ENCODE measurements at places on chromosomes 12 and 14.
A peak's percentile ranks its signal among the peaks of the same experiment; 100 is the strongest.

DNA sequence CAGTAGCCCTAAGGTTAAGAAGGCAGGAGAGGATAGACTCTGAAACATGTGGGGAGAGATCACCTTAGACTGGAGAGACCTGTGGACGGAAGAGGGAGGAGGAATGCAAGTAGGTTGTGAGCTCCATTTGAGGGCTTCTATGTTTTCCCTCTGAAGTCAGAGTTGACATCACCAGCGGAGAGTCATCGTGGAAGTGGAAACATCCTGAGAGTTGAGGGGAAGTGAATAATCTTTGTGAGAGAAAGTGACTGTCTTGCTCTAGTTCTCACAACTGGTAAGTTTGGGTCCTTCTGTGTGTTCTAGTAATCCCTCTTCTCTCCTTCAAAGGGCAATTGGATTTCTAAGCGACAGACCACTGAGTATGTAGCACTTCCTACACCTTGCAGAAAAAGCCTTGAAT lies 103.6 kb upstream of the CCND2 start:
- no peak for DNase-seq

DNA sequence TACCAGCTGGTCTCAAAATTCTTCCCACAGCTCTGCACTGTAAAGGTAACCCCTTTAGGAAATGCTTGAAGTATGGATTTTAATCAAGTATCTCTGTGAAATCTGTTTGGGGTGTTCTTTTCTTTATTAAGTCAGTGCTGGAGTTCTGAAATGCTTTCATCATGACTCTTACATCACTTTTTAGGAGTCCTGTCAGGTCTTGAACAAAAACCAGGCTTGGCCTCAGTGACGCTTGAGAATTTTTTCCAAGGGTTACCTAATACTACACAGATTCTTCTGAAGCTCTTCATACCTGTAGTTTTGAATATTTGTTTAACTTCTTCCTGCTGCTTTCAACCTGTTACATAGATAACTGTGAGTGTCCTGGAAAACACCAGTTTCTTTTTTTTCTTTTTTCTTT lies 47.0 kb upstream of the KCNH3 start:
- peak; percentile 47 for DNase-seq

GRCh38 chr12:40015881-40016280 lies 90.0 kb downstream of the SLC2A13 start:
- no peak for DNase-seq

- DNase-seq = no peak
Measured at GRCh38 chr14:95291859-95292542, 27.7 kb downstream of the CLMN start.

DNA sequence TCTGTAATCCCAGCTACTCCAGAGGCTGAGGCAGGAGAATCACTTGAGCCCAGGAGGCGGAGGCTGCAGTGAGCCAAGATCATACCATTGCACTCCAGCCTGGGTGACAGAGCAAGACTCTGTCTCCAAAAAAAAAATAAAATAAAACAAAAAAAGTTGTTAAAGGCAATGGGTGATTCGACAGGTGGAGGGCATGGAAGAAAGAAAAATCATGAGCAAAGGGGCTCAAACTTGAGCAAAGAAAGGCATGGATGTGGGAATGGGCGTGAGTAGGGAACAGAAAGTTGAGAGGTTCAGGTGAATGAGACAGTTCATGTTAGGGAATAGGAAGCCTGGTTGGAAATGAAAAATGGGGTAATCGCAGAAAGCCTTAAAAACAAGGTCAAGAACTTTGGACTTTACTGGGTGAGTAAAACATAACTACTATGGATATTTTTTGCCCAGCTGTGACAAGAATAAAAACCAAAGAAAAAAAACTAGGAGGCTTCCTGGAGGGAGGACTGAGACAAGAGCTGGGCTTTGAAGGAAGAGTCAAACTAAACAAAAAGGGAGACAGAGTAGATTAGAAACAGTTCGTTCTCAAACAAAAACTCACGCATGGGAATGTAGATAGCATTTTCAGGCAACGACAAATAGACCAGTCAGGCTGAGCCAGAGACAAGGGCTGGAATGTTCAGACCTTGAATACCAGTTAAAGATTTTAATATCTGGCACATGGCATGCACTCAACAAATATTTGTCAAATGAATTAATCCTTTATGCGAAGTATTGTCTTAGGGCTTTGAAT lies 18.8 kb downstream of the PYM1 start:
- DNase-seq = peak; percentile 19

DNA sequence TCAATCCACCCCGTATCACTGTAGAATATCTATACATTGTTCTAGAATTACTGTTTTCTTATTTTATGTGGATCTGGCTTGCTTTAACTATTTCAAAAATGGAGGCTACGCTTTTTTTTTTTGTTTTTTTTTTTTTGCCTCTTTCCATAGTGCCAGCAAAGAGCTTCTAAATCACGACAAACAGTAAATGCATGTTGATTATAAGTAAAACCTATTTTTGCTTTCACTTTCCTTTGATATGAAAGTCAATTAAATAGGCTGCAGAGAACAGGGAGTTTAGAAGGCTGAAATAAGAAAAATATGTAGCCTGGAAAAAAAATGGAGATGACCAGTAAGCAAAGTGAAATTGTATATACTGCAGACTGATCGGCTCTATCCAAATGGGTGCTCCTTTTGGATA lies 112.3 kb upstream of the AMIGO2 start:
- DNase-seq = no peak

DNA sequence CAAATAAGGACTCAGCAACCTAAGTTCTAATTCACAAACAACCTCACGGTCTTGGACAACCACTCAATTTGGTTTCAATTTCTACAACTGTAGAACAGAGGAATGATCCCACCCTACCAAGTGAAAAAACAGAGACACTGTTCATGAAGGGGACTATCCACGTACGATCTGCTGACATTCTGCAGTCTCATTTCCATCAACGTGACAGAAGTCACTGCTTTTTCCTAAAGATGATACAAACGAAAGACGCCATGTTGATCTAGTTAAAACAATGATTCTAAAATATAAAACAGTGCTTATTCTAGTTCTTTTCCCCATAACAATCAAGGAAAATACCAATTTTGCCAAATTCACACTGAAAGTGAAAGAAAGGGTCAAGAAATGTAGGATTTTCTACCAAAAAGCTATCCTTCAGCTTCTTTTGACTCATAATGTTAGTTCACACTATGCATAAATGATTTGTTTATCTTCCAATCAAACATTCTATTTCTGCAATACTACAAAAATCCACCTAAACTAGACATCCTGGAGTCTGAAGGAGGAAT lies 38.1 kb downstream of the CORO1C start:
- no peak for DNase-seq

- DNase-seq = no peak
Measured at GRCh38 chr12:105332925-105333324, 2.4 kb downstream of the C12orf75 start.

DNA sequence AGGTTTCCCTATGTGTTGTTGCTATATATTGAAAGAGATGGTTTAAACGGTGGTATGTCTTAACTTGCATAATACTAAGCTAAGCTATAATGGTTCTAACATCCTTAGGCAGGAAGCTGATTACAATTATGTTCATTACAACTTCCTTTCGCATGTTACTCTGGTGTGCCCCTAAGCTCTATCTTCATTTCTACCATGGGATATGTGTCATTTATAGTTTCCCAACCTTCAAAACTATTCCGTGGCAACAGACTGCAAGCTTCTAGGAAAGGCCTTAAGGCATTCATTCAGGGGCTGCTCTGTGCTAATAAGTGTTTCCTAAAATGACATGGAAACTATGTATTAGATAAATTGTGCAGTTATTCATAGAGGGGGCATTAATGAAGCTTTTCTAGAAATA lies 294.6 kb downstream of the GXYLT1 start:
- no peak for DNase-seq

GRCh38 chr14:70648346-70648745 lies 6.6 kb downstream of the TTC9 start:
- DNase-seq = no peak

DNA sequence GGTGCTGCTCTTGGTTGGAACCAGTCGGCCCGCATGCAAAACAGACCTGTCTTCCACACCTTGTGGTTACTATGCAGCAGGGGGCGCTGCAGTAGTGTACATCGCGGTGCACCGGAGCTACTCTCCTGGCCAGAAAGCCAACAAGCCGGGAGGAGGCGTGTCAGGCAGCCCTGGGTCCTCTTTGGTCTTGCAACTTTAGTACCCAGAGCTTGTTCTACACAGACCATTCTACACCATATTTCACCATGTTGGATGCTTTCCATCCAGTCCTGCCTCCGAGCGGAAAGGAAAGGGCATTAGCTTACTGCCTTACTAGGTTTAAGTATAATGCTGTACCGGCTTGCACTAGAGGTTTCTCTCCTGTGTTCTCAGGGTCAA lies 927 bp upstream of the TMTC2 start:
- DNase-seq = peak; percentile 99

GRCh38 chr12:790608-791007 lies 38.2 kb downstream of the WNK1 start:
- DNase-seq = no peak

- no peak for DNase-seq
Measured at GRCh38 chr12:84978921-84979320, 57.2 kb downstream of the TSPAN19 start.

DNA sequence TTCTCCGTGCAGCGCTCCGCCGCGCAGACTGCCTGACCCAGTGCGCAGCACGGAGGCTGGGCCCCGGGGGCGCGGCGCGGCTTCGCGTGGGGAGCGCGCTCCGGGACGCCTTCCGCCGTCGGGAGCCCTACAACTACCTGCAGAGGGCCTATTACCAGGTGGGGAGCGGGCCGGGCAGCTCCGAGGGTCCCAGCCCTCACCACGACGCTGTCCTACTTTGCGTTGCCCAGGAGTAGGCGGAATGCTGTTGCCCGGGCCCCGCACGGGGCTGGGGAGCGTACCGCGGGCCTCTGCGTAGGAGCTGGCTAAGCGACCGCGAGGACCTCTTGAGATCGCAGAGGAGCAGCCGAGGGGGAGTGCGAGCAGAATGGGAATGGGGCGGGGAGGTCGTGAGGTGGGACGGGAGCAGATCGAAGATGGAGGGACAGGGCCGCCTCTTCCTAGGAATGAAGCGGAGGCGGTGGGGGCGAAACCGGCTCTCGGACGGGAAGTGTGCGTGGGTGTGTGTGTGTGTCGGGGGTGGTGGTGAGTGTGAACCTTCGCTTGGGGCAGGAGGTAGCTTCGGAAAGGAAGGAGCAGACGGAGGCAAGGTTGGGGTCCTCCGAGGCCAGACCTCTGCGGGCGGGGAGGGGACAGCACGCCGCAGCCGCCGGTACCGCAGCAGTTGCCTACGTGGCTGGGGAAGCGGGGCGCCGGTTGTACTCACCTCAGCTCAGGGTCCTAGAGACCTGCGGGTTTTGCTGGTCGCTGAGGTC lies 751 bp downstream of the P3H3 start:
- DNase-seq = peak; percentile 80

GRCh38 chr12:3446235-3446634 lies 44.8 kb upstream of the PRMT8 start:
- DNase-seq = no peak

GRCh38 chr14:54137614-54137961 lies 181.0 kb upstream of the BMP4 start:
- DNase-seq = no peak

DNA sequence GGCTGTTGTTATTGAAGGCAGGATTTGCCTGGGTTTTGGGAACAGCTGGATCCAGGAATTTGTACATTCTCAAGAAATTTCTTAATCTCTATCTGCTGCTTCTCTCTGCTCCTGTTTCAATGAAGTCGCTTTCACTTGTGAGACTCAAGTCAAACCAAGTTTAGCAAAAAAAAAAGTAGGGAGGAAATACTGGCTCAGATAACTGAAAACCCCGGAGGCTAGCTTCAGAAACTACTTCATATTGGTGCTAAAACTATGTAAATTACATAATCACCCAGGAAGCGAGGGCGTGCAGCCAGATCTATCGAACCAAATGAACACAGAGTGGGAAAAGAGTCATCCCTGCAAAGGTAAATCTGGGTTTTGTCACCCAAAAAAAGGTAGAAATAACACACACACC lies 68.3 kb upstream of the FICD start:
- DNase-seq = no peak

DNA sequence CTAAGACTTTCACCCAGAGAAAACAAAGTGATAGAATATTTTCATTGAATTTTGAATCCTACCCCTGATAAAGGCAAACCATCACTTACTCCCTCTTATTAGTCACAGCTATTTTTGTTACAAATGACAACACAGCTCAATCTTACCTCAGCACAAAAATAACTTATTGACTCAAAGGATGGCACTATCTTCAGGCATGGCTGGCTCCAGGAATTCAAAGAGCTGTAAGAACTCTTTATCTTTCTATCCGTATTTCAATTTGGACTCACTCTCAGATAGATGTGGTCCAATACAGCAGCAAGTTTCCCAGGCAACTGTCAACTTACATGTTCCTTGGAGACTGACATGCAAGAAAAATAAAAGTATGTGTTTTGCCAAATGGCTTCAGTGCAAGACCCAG lies 709.4 kb upstream of the MDGA2 start:
- DNase-seq = no peak

- peak; percentile 72 for DNase-seq
Measured at GRCh38 chr12:124422142-124422569, 127.3 kb downstream of the RFLNA start.

- no peak for DNase-seq
Measured at GRCh38 chr12:20282401-20282800, 85.9 kb upstream of the PDE3A start.

DNA sequence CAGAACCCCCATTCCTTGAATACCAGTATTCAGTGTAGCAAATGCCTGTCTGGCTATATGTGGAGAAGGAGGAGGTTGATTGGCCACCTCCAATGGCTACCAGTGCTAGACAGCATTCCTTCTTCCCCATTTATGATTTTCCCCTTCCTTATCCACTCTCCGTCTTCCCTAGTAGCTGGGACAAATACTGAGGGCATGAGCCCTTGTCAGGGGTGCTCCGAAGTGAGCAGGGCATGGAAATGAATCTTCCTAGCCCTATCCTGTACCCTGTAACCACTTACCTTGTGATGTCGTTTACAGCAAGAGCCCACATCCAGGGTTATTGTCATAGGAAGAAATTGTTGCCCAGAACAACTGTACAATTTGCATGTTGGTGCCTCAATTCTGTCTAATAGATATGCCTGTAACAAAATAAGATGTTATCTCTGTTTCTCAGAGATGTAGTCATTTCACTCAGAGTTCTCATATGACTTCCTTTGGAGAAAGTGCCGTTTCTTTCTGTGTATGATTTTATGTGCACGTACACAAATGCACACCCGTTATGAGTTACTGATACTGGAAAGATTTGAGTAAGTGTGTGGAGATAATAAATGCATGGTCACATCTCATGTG lies 423.7 kb downstream of the EGLN3 start:
- DNase-seq = no peak

All from hepatocyte (in vitro differentiated cells).